ENCODE measurements at places on chromosomes 7 and 10.

DNA sequence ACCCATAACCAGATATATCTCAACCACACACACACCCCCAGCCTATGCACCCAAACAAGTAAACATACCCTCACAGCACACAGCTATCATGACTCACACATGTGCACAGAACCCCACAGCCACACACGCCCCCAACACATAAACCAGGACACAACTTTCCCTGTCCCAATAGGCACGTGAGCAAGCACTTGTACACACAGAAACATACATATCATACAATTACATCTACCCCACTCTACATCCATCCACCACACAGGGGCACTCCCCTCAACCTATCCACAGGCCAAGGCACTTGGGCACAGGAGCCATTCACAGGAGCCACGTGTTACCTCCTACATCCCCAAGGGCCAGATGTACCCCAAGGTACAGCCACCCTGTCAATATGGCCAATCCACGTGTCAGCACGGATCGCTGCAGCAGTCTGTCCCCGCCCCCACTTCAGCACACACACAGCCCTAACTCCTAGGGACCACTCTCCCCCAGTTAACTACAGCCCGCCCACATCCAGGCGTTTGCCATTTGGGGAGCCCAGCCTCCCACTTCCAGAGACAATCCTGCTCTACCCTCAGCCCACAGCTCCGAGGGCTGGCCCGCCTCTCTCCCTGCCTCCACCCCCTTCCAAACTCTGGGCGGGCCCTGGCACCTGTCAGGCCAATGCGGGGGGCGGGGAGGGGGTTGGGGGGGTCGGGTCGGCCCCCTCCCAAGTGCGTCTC lies 163.5 kb downstream of the SH3PXD2A start:
- DNase-seq, result no peak

- no peak for DNase-seq
Measured at GRCh38 chr7:84813376-84813775, 373.5 kb downstream of the SEMA3D start.

GRCh38 chr7:28228396-28228795 lies 47.8 kb upstream of the JAZF1 start:
- DNase-seq, result no peak

GRCh38 chr7:106126170-106126938 lies 14.2 kb upstream of the SYPL1 start:
- DNase-seq, result peak; percentile 87

DNA sequence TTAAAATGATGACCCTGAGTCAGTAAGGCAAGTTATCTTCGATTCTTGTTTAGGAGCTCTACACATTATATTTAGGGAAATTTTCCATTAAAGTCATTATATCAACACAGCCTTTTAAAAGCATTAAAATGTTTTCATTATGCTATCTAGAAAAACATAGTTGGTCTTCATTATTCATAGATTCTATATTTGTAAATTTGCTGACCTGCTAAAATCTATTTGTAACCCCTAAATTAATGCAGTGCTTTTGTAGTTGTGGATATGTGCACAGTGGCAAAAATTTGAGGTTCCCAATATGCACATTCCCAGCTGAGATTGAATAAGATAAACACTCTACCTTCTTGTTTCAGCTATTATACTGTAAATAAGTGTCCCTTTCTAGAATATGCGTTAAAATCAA lies 81.1 kb downstream of the KIF20B start:
- no peak for DNase-seq

GRCh38 chr7:27872356-27873275 lies 132.7 kb downstream of the TAX1BP1 start:
- DNase-seq, result no peak

DNA sequence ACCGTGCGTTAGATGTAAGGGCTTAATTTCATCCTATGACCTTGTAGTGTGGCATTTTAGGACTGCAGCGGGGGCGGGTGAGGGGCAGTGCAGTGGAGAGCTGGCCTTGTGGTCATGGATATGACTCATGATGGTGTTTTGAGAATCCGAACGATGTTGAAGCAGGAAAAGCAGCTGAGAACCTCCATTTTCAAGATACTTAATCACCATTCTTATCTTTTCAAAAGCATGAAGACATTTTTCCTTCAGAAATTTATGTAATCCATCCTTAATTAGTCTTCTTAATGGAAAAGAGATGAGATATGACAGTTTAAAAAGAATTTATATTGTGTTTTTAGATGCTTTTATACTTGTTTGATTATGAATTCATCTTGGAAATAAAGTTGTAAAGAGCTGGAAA lies 9.6 kb downstream of the ATP5F1C start:
- peak; percentile 13 for DNase-seq

GRCh38 chr10:103949728-103950127 lies 17.2 kb upstream of the SLK start:
- DNase-seq, result no peak

GRCh38 chr10:33421789-33422462 lies 87.5 kb upstream of the NRP1 start:
- DNase-seq, result peak; percentile 33

- DNase-seq, result peak; percentile 79
Measured at GRCh38 chr7:28155019-28155660, 25.5 kb downstream of the JAZF1 start.

- DNase-seq, result no peak
Measured at GRCh38 chr7:157413881-157414701, 77.3 kb downstream of the DNAJB6 start.

GRCh38 chr10:31702005-31702404 lies 226.6 kb downstream of the ARHGAP12 start:
- peak; percentile 83 for DNase-seq

DNA sequence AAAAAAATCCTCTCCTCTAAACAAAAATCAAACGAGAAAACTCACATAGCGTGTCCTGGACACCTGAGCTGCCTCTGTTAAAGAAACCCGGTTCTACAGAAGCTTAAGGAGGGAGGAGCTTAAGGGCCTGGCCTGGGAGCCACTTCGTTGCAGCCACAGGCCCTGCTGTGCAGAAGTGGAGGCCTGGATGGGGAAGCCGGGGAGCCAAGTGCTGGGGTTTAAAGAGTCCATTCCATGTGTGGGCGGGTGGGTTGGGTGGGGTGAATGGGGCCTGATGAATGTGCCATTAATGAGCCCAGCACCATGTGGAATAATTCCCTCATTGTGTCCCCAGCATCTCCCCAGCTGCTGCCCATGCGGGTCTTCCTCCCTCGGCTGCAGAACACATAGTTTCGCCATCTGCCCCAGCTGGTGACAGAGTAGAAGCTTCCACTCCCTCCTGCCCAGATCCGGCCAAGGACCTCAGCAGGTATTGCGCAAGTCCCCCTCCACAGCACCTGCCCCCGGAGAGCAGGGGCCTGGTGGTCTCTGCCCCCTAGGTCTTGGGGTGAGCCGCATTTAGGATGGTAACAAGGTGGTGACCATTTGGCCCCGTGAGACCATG lies 127.8 kb upstream of the BTBD16 start:
- peak; percentile 17 for DNase-seq

- no peak for DNase-seq
Measured at GRCh38 chr7:1049801-1050200, 5.5 kb downstream of the GPR146 start.

DNA sequence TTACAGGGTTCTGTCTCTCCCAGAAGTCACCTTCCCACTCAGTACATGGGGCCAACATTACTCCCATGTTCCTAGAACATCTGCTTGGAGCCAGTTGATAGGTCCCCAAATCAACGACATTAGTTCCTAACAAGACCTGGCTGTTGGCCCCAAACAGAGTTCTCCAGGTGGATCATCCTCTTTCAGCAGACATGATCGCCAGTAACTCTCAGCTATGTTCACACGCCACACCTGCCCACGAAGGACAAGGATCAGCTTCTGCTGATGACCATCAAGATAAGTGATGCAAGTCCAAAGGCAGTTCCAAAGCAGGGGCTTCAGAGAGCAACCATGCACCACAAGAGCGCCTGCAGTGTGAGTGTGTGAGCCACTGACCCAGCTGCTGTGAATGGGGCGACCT lies 11.0 kb downstream of the ZNF777 start:
- DNase-seq, result no peak

- DNase-seq, result no peak
Measured at GRCh38 chr10:37632641-37633040, 224.8 kb downstream of the ZNF248 start.

GRCh38 chr7:25913598-25914224 lies 238.3 kb upstream of the NFE2L3 start:
- no peak for DNase-seq

DNA sequence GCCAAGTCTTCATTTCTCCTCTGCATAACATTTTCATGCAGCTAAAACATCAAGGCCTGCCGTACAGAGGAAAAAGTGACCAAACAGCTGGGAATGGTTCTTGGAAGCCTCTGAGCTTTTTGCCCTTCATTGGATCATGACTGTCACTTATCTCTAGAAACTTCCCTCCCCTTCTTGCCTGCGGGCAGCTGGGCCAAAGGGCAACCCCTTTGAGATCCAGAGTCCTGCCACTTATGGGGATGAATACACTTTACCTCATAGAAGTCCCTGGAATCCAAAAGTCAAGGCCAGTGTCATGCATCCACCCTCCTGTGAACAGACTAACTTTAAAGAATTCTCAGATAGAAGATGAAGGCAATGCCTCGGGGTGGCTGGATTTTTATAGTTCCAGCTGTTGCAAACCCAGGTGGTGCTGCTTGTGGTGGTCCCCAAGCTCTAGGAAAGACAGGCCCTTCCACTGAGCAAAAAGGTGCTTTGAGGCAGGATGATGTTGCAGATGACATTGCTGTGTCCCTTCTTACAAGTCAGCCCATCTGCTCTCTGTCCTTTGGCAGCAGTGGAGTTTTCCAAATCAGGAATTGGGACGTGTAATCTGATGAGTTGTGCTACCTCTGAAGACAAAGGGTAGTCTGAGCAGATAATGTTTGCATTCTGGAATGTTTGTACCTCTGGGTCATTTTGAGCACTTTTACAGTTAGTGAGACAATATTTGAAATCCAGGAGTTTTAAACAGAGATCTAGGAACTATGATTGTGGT lies 64.2 kb downstream of the LRMDA start:
- DNase-seq, result no peak

GRCh38 chr10:79440281-79440680 lies 5.1 kb downstream of the ZCCHC24 start:
- no peak for DNase-seq

- no peak for DNase-seq
Measured at GRCh38 chr7:12923971-12924370, 236.5 kb downstream of the ARL4A start.

DNA sequence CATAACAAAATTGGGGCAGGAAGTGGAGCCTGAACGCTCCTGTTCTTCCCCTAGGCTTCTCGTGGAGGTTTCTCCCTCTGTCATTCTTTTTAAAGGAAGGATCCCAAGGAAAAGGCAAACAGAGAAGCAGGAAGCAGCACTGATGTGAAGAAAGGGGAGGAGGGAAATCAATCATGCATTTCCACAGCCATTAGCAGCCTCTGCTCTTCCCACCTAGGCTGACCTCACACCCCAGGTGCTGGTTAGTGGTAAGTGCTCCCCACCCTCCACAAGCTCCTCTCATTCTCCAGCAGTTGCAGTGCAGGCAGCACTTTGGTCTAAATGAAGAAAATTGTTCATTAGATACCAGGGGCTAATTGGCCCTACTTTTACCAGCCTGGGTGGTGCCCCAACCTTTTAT lies 2.6 kb downstream of the CRHR2 start:
- no peak for DNase-seq

DNA sequence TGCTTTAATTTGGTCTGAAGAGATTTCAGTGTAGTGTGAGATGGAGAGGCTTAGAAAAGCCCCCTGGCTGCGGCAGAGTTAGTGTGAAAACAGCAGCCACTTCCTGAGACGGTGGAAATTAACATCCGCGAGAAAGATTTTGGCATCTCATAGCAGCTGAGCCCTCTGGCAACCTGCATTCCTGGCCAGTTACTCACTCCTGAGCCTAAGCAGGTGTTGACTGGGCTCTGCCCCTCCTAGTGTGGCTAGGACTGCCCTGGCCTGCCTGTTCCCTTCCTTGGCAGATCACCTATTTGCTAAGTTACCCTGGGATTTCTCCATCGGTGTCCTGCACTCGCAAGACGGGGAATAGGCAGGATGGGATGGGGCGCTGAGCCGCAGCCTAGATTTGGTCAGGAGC lies 57.6 kb upstream of the LMTK2 start:
- DNase-seq, result no peak

DNA sequence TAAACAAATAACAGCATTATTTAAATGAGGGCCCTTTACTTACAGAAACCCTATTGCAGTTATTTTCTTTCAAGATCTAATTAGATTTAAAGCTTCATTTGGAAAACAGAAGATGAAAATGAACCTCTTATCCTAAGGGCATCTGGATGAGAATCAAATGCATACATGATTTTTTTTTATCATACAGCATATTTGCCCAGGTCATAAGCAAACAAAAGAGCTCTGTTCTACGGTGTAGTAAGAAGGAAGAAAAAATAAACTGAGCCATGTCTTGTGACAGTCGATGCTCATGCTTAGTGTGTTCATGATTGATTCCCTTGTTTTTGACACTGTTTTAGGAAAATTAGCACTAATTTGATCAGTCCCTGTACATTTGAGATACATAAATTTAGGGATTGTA lies 202.6 kb upstream of the RNF32 start:
- no peak for DNase-seq

- no peak for DNase-seq
Measured at GRCh38 chr7:22610951-22611757, 111.2 kb upstream of the STEAP1B start.

- DNase-seq, result no peak
Measured at GRCh38 chr10:4199196-4199595, 414.2 kb upstream of the KLF6 start.

- DNase-seq, result no peak
Measured at GRCh38 chr10:133302230-133302629, 6.4 kb downstream of the TUBGCP2 start.

DNA sequence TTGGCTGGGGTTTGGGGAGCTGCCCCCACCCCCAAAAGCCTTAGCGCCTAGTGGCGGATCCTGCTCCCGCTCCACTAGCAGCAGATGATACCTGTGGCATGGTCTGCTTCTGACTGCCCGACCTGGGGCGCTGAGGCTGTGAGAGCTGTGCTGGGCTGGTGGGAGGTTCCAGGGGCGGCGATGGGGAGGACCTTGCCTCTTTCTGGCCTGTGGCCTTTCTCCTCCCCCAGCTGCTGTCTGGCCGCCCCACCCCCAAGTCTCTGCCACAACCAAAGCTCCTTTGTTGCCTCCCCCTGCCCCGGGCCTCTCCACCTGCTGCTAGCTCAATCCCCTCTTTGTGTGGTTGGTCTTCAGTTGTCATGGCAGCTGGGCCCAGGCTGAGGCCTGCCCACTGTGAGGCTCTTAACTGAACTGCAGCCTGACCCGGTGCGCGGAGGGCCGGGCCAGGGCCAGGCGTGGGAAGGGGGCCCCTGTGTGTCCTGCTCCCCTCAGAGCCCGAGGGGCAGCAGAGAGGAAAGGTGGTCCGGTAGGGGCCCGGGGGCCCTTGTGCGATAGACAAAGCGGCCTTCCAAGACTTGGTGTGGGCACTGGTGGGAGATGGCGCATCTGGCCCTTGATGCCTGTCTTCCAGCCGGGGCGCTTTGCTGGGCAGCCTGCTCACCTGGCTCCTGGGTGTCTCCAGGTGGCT lies 4.7 kb downstream of the ZNF775 start:
- no peak for DNase-seq

- DNase-seq, result no peak
Measured at GRCh38 chr7:101932083-101932482, 114.7 kb downstream of the CUX1 start.
